Activated T-cell treated with anti-CD3 and anti-CD28 coated beads, Interleukin-2, amount 50 U/mL, for 72 hours (primary cell): ENCODE measurements at places on chromosomes 7 and 10. TPM values are rescaled to one million over a fixed set of nuclear protein-coding genes. Genes with fewer than 3 reads are reported as not detected.
A peak's percentile ranks its signal among the peaks of the same experiment; 100 is the strongest.

- H3K27ac ChIP-seq: no peak overlapping the region
- no peaks in the 10 kb centered on the region for H3K36me3 ChIP-seq
- H3K4me1 ChIP-seq: no peaks in the 10 kb centered on the region
These were observed 66.8 kb upstream of the EXOC4 start for GRCh38 chr7:133186060-133186459.

DNA sequence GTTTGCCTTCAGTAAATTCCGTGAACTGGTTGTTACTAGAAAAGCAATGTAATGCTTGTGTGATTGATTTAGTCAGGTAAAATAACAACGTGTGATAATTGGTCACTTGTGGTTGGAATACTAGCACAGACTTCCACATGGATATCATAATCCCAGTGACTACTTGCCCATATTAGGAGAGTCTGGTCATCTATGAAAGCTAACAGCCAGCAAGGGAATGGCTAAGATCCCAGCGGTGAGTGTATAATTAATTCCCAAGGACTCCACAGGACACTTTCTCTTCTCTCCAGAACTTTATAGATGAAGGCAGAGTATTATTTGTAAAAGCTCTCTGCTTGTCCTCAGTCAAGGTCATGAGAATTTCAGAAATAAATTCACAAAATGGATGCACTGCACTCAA lies 662.6 kb upstream of the TEX47 start:
- no peaks in the 10 kb centered on the region for H3K27me3 ChIP-seq
- no peaks in the 10 kb centered on the region for H3K36me3 ChIP-seq
- no peak for DNase-seq
- no peaks in the 10 kb centered on the region for H3K4me1 ChIP-seq
- H3K4me3 ChIP-seq: no peak overlapping the region

GRCh38 chr10:14129770-14130169 lies 201.0 kb downstream of the FRMD4A start:
- no peak for DNase-seq
- H3K27ac ChIP-seq: no peak overlapping the region
- no peaks in the 10 kb centered on the region for H3K4me1 ChIP-seq
- no peaks in the 10 kb centered on the region for H3K36me3 ChIP-seq

DNA sequence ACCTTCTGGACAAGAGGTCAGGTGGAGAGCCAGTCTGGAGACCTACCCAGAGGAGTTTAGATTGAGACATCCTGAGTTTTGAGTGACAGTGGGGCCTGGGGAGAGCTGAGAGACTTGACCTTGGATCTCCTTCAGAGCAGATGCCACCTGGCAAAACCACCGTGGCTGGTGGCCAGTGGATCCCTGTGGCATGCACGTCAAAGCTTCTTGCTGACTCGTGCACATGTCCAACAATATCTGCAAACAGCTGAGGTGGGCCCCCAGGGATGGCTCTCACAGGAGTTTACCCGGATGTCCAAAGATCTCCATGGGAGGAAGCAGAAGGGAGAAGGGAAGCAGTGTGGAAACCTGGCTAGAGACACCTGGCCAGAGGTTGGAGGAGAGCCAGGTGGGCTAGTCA lies 230.5 kb downstream of the FANK1 start:
- no peak for DNase-seq
- H3K4me1 ChIP-seq: no peaks in the 10 kb centered on the region
- no peaks in the 10 kb centered on the region for H3K36me3 ChIP-seq
- H3K27me3 ChIP-seq: no peaks in the 10 kb centered on the region
- H3K27ac ChIP-seq: no peak overlapping the region
- H3K4me3 ChIP-seq: no peak overlapping the region

DNA sequence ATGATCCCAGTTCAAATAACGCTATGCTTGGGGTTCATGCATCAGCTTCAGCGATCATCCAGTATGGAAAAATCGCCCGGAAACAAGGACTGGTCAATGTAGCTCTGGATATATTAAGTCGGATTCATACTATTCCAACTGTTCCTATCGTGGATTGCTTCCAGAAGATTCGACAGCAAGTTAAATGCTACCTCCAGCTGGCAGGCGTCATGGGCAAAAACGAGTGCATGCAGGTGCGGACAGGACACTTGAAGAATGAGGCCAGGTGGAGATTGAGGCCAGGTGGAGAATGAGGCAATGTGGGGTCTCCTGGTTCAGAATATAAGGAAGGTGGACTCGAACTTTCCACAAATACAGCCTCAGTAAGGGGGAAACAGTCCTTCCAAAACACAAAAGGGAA lies 105.8 kb downstream of the TRRAP start:
- no peak overlapping the region for H3K4me3 ChIP-seq
- H3K27ac ChIP-seq: no peak overlapping the region
- peaks cover 28% of the 10 kb centered on the region for H3K36me3 ChIP-seq
- H3K27me3 ChIP-seq: no peaks in the 10 kb centered on the region
- peaks cover 6% of the 10 kb centered on the region for H3K4me1 ChIP-seq

GRCh38 chr10:57968328-57969016 lies 299.2 kb downstream of the IPMK start:
- H3K27me3 ChIP-seq: no peaks in the 10 kb centered on the region
- DNase-seq: no peak
- H3K36me3 ChIP-seq: no peaks in the 10 kb centered on the region
- H3K4me3 ChIP-seq: no peak overlapping the region

GRCh38 chr10:102931643-102932042 lies 13.5 kb downstream of the CNNM2 start:
- DNase-seq: no peak
- H3K27me3 ChIP-seq: no peaks in the 10 kb centered on the region
- no peak overlapping the region for H3K27ac ChIP-seq
- no peak overlapping the region for H3K4me3 ChIP-seq

DNA sequence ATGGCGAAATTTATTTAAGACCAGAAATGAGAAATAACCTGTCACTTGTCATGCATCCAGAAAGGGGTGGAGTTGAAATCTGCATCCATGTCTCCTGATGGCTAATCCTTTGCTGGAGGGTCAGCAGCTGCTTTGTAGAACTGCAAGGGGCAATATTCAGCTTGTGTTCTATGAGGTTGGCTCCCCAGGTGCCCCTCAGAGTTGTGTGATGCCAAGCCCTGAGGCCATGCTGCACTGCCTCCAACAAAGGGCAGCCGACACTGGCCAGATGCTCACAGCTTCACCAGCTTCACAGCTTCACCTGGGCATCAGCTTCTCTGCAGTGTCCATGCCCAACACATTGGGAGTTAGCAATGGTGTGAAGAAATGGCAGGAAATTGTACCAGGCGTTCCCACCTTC lies 64.0 kb upstream of the TMEM72 start:
- H3K27me3 ChIP-seq: peaks cover 9% of the 10 kb centered on the region
- no peaks in the 10 kb centered on the region for H3K4me1 ChIP-seq
- no peaks in the 10 kb centered on the region for H3K36me3 ChIP-seq
- H3K27ac ChIP-seq: no peak overlapping the region
- no peak overlapping the region for H3K4me3 ChIP-seq

The COL28A1 gene
- 0.29 TPM for total RNA-seq

GRCh38 chr7:18855796-18856195 lies 261.6 kb downstream of the TWIST1 start:
- no peak overlapping the region for H3K27ac ChIP-seq
- no peak for DNase-seq
- H3K27me3 ChIP-seq: no peaks in the 10 kb centered on the region
- peaks cover 7% of the 10 kb centered on the region for H3K4me1 ChIP-seq
- H3K4me3 ChIP-seq: no peak overlapping the region

- peak overlapping the region; percentile 25 for H3K27ac ChIP-seq
- peak overlapping the region; percentile 30 for H3K4me3 ChIP-seq
- no peaks in the 10 kb centered on the region for H3K36me3 ChIP-seq
- H3K27me3 ChIP-seq: no peaks in the 10 kb centered on the region
- peaks cover 32% of the 10 kb centered on the region for H3K4me1 ChIP-seq
- no peak for DNase-seq
These were observed 100.0 kb downstream of the INPP5A start for GRCh38 chr10:132637477-132638129.

DNA sequence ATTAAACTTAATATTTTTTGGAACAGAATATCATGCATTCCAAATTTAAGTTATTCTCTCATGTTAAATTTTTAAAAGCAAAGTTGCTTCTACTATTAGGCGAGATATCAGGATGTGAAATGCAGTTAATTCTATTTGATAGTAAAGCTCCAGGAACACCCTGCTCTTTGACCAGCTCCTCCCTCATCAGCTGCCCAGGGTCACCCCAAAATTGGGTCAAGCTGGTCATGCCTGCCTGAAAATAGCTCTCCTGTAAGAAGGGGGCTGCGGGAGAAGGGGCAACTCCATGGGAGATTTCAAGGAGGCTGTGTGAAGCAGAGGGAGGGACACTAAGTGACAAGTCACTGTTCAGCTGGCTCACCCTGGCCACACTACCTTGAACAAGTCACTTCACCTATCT lies 5.9 kb downstream of the PPP1R3C start:
- no peak overlapping the region for H3K27ac ChIP-seq
- DNase-seq: no peak
- no peaks in the 10 kb centered on the region for H3K4me1 ChIP-seq
- H3K27me3 ChIP-seq: peaks cover 36% of the 10 kb centered on the region
- H3K36me3 ChIP-seq: no peaks in the 10 kb centered on the region

DNA sequence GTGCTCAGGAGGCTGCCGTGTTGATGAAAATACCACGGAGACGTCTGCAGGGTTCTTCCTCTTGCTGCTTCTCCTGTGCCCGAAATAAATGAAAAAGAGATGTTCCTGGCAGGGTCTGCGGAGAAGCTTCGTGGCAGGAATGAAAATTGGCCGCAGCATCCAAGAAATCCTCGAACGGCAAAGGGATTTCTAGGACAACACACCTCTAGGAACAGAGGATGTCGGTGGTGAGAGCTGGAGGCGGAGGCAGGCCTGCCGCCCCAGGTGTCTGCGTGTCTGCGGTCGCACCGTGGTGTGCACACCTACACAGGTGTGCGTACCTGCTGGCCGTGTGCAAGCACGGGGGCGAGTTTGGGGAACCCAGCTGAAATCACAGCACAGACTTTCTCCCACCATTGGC lies 43.4 kb downstream of the TMEM130 start:
- no peak overlapping the region for H3K4me3 ChIP-seq
- H3K27ac ChIP-seq: no peak overlapping the region

The NSUN6 gene
- total RNA-seq: 22.4 TPM

The NME8 gene
- not detected for total RNA-seq

The FBXL13 gene
- total RNA-seq: 1.1 TPM

- H3K36me3 ChIP-seq: peaks cover 2% of the 10 kb centered on the region
- DNase-seq: peak; percentile 31
These were observed 36.2 kb upstream of the HECW1 start for GRCh38 chr7:43076189-43076605.

The AGMO gene
- not detected for total RNA-seq

- peaks cover 20% of the 10 kb centered on the region for H3K36me3 ChIP-seq
- H3K4me1 ChIP-seq: peaks cover 49% of the 10 kb centered on the region
- no peak overlapping the region for H3K4me3 ChIP-seq
- peak overlapping the region; percentile 57 for H3K27ac ChIP-seq
- no peaks in the 10 kb centered on the region for H3K27me3 ChIP-seq
- no peak for DNase-seq
These were observed 6.1 kb downstream of the PTER start for GRCh38 chr10:16442914-16443313.

- no peak overlapping the region for H3K4me3 ChIP-seq
- H3K36me3 ChIP-seq: no peaks in the 10 kb centered on the region
- no peak overlapping the region for H3K27ac ChIP-seq
- no peaks in the 10 kb centered on the region for H3K27me3 ChIP-seq
These were observed 1011.2 kb downstream of the KCNMA1 start for GRCh38 chr10:76626386-76626785.

The HMX2 gene
- 0.58 TPM for total RNA-seq

GRCh38 chr7:24609570-24609969 lies 36.3 kb downstream of the PALS2 start:
- H3K4me1 ChIP-seq: peaks cover 17% of the 10 kb centered on the region
- H3K27ac ChIP-seq: peak overlapping the region; percentile 13
- DNase-seq: no peak
- no peaks in the 10 kb centered on the region for H3K27me3 ChIP-seq

DNA sequence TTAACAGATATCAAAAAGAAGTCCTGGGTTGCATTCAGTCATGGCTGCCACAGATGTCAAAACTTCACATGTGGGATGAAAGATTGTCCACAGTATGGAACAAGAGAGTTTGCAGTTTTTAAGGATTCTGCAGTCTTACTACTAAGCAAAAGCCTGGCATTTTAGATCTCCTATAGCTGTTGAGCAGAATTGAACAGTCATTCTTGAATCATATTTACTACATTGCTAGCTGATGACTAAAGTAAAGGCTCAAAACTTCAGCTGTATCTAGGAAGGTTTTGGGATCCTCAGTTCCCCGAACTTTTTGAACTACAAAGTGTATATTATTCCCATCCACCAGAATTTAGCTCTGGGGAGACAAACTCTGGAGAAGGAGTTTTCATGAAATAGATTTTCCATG lies 31.0 kb downstream of the BET1 start:
- no peaks in the 10 kb centered on the region for H3K27me3 ChIP-seq
- H3K4me1 ChIP-seq: no peaks in the 10 kb centered on the region

The GTF2I gene
- 118 TPM for total RNA-seq

- peaks cover 6% of the 10 kb centered on the region for H3K27me3 ChIP-seq
- no peak for DNase-seq
- no peak overlapping the region for H3K4me3 ChIP-seq
- no peak overlapping the region for H3K27ac ChIP-seq
- H3K4me1 ChIP-seq: no peaks in the 10 kb centered on the region
- no peaks in the 10 kb centered on the region for H3K36me3 ChIP-seq
These were observed 153.2 kb downstream of the TCF7L2 start for GRCh38 chr10:113103131-113103840.

GRCh38 chr10:110959379-110960332 lies 40.3 kb downstream of the SHOC2 start:
- no peaks in the 10 kb centered on the region for H3K27me3 ChIP-seq
- H3K4me1 ChIP-seq: peaks cover 16% of the 10 kb centered on the region
- H3K27ac ChIP-seq: no peak overlapping the region

- H3K36me3 ChIP-seq: peaks cover 2% of the 10 kb centered on the region
- H3K27me3 ChIP-seq: no peaks in the 10 kb centered on the region
- no peak for DNase-seq
- no peak overlapping the region for H3K4me3 ChIP-seq
- no peak overlapping the region for H3K27ac ChIP-seq
These were observed 733.1 kb downstream of the TYW1 start for GRCh38 chr7:67729771-67730170.

DNA sequence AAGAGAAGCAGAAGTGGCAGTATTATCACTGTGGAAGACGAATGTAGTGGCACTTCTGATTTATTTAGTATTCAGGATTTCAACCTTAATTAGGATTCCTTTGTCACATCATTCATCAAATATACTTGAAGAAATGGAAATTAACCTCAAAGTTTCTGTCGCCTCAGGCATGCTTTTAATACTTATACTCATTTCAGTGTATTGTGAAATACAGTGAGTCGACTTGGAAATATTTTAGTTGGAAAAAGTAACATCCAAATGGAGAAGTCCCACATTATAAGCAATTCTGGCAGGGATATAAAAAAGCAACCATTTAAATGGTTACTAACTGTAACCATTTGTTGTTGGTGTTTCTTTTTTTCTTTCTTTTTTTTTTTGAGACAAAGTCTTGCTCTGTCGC lies 648.8 kb downstream of the ARL4A start:
- no peaks in the 10 kb centered on the region for H3K4me1 ChIP-seq
- no peaks in the 10 kb centered on the region for H3K27me3 ChIP-seq
- H3K27ac ChIP-seq: no peak overlapping the region
- no peaks in the 10 kb centered on the region for H3K36me3 ChIP-seq

The CYP3A7 gene
- total RNA-seq: not detected

The PDE6C gene
- total RNA-seq: not detected
